ENCODE measurements at places on chromosomes 12 and 14.
A peak's percentile ranks its signal among the peaks of the same experiment; 100 is the strongest.

- no peak for DNase-seq
Observed at GRCh38 chr12:52508211-52508610, 12.0 kb downstream of the KRT5 start.

- DNase-seq = no peak
Observed at GRCh38 chr12:95143621-95144205, 70.3 kb upstream of the NR2C1 start.

DNA sequence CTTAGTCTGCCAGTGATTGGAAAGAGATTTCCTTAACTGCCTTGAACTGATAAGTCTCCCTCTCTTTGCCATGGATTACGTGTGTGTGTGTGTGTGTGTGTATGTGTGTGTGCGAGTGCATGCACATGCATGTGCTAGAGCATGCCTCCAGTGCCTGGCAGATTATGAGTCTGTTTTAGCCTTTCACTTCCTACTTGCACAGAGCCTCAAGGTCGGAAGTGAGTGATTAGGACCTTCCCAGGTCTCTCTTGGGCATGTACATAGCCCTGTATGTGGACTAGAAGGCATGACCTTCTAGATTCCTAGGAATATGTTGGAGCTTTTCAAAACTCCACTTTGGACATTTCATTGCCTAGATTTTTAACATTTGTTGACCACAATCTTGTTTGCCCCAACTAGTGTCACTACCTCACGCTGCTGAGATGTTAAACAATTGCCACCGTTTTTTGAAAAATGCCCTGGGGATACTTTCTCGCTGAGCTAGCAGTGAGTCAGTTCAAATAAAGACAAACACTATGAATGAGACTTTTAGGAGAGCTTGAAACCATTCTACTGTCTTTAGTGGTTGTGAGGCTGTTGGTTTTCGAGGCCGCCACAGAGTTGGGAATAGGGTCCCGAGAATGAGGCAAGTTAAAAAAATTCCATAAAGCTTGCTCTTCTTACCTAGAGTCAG, 28.2 kb downstream of the KIAA0586 start:
- DNase-seq = no peak

- no peak for DNase-seq
Observed at GRCh38 chr14:99277530-99277929, 5.5 kb upstream of the BCL11B start.

- DNase-seq = no peak
Observed at GRCh38 chr14:95464514-95464913, 51.9 kb downstream of the SYNE3 start.

DNA sequence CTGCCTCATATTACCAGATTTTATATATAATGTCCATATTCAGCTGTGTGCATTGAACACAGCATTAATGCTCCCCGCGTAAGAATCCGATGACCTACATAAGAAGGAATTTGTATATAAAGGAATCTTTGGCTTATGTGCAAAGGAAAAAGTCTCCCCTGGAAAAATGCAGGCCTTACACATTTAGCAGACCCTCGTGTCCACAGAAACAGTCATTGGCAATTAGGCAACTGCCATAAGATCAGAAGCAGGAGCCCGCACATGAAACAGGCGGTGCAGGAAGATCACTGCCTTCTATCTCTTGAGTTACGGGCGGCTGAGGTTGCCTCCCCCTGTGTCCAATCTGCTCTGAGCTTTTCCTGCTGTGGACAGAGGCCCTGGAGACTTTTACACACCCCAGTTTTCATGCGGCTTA, 63.2 kb upstream of the RFX4 start:
- DNase-seq = no peak

DNA sequence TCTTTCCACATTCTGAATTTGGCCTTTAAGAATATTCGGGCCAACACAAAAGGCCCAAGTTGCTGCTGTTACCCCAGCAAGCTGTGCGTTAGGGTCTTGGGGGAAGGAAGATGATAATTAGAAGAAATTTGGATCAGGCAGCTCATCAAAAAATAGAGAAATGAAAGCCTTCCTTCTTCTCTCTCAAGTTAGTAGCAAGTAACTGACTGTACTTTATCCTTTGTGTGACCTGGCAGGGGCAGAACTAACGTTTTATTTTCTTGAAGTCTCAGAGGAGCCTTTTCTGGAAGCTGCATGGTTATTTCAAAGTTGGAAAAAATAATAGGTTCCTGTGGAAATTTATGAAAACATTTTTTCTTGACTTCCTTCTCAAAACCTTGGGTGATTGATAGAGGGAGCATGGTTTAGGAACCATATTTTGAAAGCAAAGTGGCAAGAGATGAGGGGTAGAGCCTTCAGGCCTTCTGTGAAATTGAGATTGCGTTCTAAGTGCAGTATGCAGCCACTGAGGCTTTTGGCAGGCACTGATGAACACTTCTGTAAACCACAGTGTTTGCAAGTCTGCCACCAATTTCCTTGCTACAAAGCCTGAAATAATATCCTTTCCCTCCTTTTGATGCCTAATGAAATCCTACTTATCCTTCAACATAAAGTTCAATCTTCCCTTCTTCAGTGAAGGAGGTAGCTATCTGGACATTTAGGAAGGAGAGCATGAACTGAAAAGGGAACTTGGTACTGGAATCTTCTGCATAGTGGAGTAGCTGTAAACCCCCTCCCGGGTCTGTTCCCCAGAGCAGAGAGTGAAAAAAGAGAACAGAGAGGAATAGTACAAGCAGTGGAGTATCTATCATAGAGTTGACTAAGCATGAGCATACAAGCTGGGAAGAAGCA, 123.2 kb downstream of the FGD4 start:
- DNase-seq = no peak

DNA sequence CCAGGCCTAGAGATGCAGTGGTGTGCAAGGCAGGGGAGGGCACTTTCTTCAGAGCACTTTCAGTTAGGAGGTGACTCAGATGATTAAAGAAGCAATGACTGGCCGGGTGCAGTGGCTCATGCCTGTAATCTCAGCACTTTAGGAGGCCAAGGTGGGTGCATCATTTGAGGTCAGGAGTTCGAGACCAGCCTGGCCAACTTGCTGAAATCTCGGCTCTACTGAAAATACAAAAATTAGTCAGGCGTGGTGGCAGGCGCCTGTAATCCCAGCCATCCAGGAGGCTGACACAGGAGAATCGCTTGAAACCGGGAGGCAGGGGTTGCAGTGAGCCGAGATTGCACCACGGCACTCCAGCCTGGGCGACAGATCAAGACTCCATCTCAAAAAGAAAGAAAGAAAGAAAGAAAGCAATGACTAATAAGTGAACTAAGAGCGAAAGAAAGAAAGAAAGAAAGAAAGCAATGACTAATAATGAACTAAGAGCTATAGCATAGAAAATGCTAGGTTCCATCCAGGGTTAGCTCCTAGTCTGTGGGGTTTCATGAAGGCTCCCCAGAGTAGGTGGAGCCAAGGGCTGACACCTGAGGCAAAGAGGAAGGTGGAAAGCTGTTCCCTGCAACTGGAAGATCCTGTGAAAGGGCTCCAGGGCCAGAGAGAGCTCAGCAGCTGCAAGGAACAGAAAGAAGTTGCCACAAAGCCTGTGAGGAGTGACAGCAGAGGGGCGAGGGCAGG, 334.5 kb downstream of the CACNA1C start:
- DNase-seq = peak; percentile 25

DNA sequence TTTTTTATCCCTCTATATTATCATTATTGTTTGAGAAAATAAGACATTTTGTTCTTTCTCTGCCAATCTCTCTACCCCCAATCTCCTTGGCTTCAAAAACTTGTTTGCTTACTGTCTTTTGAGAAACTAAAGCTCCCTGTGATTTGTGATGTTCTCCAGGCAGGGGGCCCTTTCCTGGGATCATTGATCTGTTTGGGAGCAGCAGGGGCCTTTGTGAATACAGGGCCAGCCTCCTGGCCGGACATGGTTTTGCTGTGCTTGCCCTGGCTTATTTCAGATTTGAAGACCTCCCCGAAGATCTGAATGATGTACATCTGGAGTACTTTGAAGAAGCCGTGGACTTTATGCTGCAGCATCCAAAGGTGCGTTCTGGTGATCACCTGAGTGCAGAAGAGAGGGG, 4.5 kb downstream of the ACOT6 start:
- DNase-seq = no peak

GRCh38 chr12:118183155-118183554, 47.2 kb downstream of the PEBP1 start:
- DNase-seq = no peak

- DNase-seq = no peak
Observed at GRCh38 chr12:12954356-12954755, 2.4 kb upstream of the GPRC5D start.

DNA sequence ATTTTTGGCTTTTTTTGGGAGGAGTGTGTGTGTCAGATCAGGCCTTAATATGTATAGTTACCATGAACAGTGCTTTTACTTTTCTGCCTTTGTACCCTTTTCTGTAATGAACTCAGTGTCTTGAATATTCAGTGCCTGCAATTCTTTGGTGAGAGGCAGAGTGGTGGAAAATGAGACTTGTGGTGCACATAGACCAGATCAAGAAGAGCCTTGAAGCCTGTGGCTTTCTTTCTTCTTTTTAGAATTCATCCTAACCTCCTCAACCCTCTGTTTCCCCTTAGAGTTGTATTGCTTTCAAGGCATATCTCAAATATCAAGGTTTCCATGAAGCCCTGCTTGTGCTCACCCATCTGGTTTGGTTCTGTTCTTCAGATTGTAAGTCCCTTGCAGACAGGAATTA, 2.6 kb downstream of the YLPM1 start:
- DNase-seq = no peak

- DNase-seq = peak; percentile 37
Observed at GRCh38 chr12:103503546-103504480, 8.0 kb upstream of the C12orf42 start.

DNA sequence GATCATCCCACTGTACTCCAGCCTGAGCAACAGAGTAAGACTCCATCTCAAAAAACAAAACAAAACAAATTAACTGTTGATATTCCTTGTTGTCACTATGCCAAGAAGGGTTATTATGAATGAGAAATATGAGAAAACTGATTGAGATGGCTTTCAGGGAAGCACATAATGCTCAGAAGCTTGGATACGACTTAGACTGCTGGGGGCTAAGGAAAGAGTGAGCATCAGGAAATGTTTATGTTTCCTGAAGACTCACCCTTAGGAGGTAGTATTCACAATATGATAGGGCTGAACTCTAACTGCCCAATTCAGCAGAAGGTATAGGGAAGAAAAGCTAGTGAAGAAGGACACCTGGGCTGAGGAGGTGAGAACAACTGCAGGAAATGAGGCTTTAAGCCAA, 6.3 kb downstream of the STYK1 start:
- no peak for DNase-seq

GRCh38 chr12:54596526-54596946, 8.1 kb upstream of the PPP1R1A start:
- peak; percentile 25 for DNase-seq

- no peak for DNase-seq
Observed at GRCh38 chr12:53997204-53998109, 2.5 kb upstream of the HOXC9 start.

DNA sequence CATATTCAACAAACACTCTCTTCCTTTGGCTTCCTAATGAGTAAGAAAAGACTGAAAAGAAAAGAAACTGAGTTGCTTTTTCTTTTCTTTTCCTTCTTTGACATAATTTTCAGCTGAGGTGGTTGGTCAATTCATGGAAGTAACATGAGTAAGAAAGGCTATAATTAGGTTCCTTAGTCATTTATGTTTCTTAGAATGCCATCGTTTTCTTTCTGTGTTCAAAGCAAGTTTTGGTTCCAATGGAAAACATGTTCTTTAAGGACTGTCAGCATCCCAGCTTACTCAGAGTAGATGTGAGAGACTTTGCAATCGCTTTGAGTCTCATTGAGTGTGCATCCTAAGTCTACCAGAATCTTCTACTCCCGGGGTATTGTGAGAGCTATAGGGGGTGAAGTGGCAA, 882.4 kb downstream of the DIO2 start:
- DNase-seq = no peak

DNA sequence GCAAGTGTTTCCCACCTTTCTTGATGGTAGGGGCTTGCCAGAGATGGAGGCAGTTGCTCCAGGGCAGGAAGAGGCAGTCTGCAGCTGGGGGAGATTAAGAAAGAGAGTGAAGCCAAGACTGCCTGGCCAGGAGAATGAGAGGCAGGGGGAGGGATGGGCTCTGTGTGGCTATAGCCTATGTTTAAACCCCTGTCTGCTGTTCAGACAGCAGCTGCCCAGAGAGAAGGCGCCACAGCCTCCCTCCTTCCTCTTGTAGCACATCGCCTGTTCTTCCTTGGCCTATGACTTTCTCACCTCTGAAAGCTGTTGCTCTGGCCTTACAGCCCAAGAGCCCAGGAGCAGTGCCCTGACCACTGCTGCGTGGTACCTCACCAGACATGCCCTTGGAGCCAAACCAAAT, 61.7 kb downstream of the EMP1 start:
- DNase-seq = no peak
